ENCODE measurements at places on chromosomes 6 and 20. TPM values are rescaled to one million over a fixed set of nuclear protein-coding genes. Genes with fewer than 3 reads are reported as not detected.

- no peak for DNase-seq
- peaks cover 5% of the 10 kb centered on the region for H3K27me3 ChIP-seq
- H3K36me3 ChIP-seq: no peaks in the 10 kb centered on the region
- no peak overlapping the region for H3K27ac ChIP-seq
- no peak overlapping the region for H3K4me3 ChIP-seq
Measured at GRCh38 chr20:60921022-60921622, 330.9 kb upstream of the CDH4 start.

- H3K36me3 ChIP-seq: peaks cover 13% of the 10 kb centered on the region
- no peaks in the 10 kb centered on the region for H3K4me1 ChIP-seq
- H3K4me3 ChIP-seq: no peak overlapping the region
- no peaks in the 10 kb centered on the region for H3K27me3 ChIP-seq
- no peak overlapping the region for H3K27ac ChIP-seq
- DNase-seq: no peak
Measured at GRCh38 chr6:21137700-21138335, 455.7 kb upstream of the SOX4 start.

DNA sequence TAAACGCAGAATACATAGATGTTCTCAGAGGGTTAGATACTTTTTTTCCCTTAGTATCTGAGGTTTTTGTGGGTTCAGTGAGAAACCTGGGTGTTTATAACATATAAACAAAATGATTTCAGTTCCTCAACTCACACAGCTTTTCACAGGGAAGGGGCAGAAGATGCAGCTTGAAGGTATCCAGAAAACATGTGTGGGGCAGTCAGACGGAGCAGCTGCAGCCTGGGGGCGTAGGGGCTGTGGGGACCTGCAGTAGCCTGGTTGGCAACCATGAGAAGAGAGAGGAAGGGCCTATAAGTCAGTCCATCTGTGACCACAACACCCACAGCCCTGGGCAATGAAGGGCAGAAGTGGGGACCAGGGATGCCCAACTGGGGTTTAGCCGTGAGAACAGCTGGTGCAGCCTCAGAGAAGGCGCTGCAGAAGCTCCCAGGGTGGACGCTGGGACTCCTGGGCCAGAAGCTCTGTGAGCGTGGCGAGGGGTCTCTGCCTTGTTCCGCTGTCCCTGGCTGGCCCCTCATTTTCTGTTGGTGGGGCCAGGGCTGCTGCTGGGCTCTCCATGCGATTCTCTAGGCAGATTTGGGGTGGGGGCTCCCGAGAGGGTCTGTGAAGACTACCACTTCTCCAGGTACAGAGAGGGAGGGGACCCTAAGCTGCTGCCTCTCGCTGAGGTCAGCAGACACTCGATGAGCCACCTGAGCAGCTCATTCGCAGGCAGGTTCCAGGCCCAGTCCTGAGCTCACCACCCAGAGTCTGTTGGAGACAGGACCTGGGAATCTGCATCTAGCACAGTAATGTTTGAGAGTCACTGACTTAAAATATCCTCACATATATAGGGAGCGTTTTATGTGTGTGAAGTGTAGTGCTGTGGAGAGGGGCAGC, 181.2 kb downstream of the ZDHHC14 start:
- H3K27ac ChIP-seq: no peak overlapping the region
- no peak overlapping the region for H3K4me3 ChIP-seq
- no peaks in the 10 kb centered on the region for H3K36me3 ChIP-seq

GRCh38 chr20:50482396-50482981, 27.7 kb upstream of the PTPN1 start:
- no peak overlapping the region for H3K27ac ChIP-seq
- DNase-seq: no peak
- H3K4me1 ChIP-seq: peaks cover 32% of the 10 kb centered on the region
- H3K36me3 ChIP-seq: no peaks in the 10 kb centered on the region

GRCh38 chr20:45091366-45091765, 9.6 kb downstream of the KCNS1 start:
- peaks cover 1% of the 10 kb centered on the region for H3K4me1 ChIP-seq
- peaks cover 1% of the 10 kb centered on the region for H3K27me3 ChIP-seq
- no peak for DNase-seq
- no peak overlapping the region for H3K4me3 ChIP-seq
- peaks cover 6% of the 10 kb centered on the region for H3K36me3 ChIP-seq
- H3K27ac ChIP-seq: no peak overlapping the region

DNA sequence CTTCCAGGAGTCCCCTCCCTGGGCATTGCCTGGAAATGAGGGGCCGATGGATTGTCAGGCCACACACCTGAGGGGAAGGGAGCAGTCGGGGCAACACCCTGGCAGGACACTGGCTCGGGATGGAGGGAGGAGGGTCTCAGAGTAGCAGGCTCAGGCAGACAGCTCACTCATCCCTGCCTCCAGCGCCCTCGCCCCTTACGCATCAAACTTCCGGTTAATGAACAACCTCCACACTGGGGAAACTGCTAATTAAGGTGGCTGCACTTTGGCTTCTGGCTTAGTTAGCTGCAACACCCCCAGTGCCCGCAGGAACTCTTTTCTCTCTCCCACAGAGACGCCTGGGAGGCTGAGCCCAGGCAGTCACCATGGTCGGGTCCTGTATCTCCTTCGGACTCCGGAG, 13.4 kb upstream of the CHRNA4 start:
- no peaks in the 10 kb centered on the region for H3K4me1 ChIP-seq
- DNase-seq: no peak
- H3K36me3 ChIP-seq: no peaks in the 10 kb centered on the region
- no peak overlapping the region for H3K4me3 ChIP-seq

DNA sequence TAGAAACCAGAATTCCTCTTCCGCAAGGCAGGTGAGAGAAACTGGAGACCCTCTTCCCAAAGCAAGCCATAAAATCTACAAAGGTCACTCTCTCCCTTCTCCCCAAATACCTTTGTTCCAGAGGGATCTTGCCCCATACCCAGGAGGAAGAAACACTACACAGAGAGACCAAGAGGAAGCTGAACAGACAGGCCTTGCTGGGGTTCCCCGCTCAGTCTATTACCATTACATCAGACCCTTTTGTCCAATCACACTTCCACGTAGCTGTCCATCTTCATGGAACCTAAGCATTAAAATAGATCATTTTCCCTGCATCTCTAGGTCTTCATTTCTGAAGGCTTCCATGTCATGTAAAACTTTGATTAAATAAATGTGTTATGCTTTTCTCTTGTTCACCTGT, 32.1 kb downstream of the METTL24 start:
- no peaks in the 10 kb centered on the region for H3K4me1 ChIP-seq
- DNase-seq: no peak
- no peak overlapping the region for H3K27ac ChIP-seq
- H3K36me3 ChIP-seq: no peaks in the 10 kb centered on the region
- H3K4me3 ChIP-seq: no peak overlapping the region

Gene LIN28B
- not detected for total RNA-seq

DNA sequence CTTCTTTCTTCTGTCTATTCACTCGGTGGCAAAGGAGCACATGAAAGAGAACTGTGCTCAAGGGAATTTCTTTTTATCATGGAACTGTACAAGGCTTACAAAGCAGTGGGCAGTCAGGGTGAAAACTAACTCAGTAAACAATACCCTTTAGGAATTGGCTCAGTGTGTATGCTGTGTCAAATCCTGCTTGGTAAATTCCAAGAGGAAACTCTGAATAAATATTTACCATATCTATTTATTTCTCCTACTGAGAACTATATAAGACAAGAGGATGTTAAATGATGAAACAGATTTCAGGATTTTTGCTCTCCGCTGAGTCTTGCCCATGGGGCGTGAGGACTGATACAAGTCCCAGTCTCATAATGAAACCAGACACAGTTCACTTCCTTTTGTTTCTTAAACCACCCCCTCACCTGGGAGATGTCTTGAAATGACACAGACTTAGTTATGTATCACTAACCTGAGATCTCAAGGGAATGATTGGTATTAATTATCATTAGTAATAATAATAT, 188.8 kb downstream of the BACH2 start:
- H3K36me3 ChIP-seq: peaks cover 25% of the 10 kb centered on the region
- H3K4me1 ChIP-seq: peaks cover 96% of the 10 kb centered on the region
- H3K27me3 ChIP-seq: no peaks in the 10 kb centered on the region
- peak overlapping the region; percentile 48 for H3K27ac ChIP-seq
- DNase-seq: peak; percentile 69

Gene L3MBTL1
- total RNA-seq: 4.7 TPM

Gene KIF6
- 0.10 TPM for total RNA-seq

GRCh38 chr6:111812060-111813038, 60.9 kb downstream of the FYN start:
- H3K4me3 ChIP-seq: no peak overlapping the region
- H3K36me3 ChIP-seq: peaks cover 27% of the 10 kb centered on the region
- H3K27me3 ChIP-seq: no peaks in the 10 kb centered on the region
- peaks cover 82% of the 10 kb centered on the region for H3K4me1 ChIP-seq
- no peak for DNase-seq

- no peak overlapping the region for H3K27ac ChIP-seq
- H3K4me3 ChIP-seq: no peak overlapping the region
- no peaks in the 10 kb centered on the region for H3K27me3 ChIP-seq
- no peaks in the 10 kb centered on the region for H3K4me1 ChIP-seq
- DNase-seq: no peak
Measured at GRCh38 chr6:54598787-54599313, 247.7 kb upstream of the FAM83B start.

Gene C6orf15
- not detected for total RNA-seq

Gene BMP2
- total RNA-seq: not detected

DNA sequence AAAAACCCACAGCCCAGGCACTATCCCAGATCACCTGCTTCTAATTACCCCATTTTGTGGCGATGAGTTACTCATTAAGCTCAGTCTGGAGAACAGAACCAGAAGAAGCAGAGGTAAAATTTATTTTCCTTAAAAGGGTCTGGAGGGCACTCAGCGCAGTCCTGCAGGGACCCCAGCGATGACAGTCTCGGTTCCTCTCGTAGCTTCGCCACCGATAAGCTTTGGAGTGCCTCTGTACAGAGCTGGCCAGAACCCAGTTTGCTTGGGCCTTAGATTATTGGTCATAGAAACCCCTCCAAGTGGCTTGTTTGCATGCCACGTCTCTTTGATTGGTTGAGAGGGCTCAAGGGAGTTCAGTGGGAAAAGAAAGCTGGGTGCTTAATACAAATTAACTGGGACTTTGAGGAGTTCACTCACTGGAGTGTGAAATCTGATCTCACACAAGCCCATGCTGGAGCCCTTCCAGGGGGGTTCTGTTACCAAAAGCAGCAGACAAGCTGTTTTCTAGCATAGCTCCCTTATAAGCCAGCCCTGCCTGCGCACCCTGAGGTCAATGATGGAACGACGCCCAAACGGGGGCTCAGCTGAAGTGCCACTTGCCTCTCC, 158.5 kb upstream of the ARID1B start:
- no peak for DNase-seq
- no peaks in the 10 kb centered on the region for H3K36me3 ChIP-seq
- no peaks in the 10 kb centered on the region for H3K4me1 ChIP-seq
- no peak overlapping the region for H3K27ac ChIP-seq
- no peaks in the 10 kb centered on the region for H3K27me3 ChIP-seq
- H3K4me3 ChIP-seq: no peak overlapping the region

- no peaks in the 10 kb centered on the region for H3K27me3 ChIP-seq
- no peak for DNase-seq
- H3K36me3 ChIP-seq: no peaks in the 10 kb centered on the region
- H3K27ac ChIP-seq: no peak overlapping the region
- peaks cover under 1% of the 10 kb centered on the region for H3K4me1 ChIP-seq
Measured at GRCh38 chr6:115885636-115886366, 174.9 kb downstream of the FRK start.

DNA sequence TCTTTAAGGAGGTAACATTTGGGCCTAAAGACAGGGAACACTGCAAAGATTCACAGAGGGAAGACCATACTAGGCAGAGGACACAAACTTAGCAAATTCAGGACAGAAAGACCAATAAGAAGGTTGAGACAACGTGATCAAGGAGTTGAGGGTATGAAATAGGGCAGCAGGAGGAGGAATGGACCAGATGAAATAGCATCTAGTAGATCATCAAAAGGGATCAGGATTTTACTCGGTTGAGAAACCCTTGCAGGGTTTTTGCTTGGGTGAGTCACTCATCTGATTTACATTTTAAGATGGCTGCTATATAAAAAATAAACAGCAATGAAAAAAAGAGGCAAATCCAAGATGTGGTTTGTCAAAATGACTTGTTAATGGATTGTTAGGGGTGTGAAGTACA, 4.7 kb downstream of the BCLAF1 start:
- H3K27me3 ChIP-seq: no peaks in the 10 kb centered on the region
- H3K4me1 ChIP-seq: peaks cover 73% of the 10 kb centered on the region
- H3K36me3 ChIP-seq: peaks cover 46% of the 10 kb centered on the region

- DNase-seq: no peak
- no peaks in the 10 kb centered on the region for H3K27me3 ChIP-seq
- H3K4me1 ChIP-seq: peaks cover 7% of the 10 kb centered on the region
- no peak overlapping the region for H3K27ac ChIP-seq
Measured at GRCh38 chr20:4138056-4138455, 122.7 kb upstream of the RNF24 start.

Gene BMP5
- not detected for total RNA-seq

- DNase-seq: peak; percentile 77
- peaks cover 54% of the 10 kb centered on the region for H3K4me1 ChIP-seq
- peak overlapping the region; percentile 98 for H3K4me3 ChIP-seq
Measured at GRCh38 chr6:33199687-33200218, 712 bp downstream of the RXRB start.

DNA sequence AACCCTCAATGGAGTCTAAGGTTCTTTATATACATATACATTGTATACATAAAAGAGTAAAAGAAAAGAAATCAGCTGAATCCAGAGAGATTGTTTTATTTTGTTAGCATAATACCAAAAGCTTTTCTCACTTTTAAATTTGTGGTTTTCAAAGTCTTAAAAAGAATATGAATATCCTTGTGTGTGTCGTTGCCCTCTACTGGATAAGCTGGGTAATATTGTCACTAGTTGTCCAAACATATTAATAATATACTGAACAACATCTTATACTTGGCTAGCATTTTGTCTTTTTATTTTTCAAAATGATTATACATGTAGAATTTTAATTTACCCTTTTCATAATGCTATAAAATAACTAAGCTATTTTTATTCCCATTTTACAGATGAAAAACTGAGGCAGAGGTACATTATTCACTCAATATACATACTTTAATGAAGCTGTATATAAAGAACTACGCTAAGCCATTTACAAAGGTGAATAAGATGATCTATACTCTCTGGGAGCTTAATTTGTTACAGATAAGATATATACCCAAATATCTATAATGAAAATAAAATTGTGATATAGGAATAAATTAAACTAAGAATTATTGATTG, 531.7 kb downstream of the TFAP2B start:
- DNase-seq: no peak
- H3K27ac ChIP-seq: no peak overlapping the region
- no peaks in the 10 kb centered on the region for H3K36me3 ChIP-seq

DNA sequence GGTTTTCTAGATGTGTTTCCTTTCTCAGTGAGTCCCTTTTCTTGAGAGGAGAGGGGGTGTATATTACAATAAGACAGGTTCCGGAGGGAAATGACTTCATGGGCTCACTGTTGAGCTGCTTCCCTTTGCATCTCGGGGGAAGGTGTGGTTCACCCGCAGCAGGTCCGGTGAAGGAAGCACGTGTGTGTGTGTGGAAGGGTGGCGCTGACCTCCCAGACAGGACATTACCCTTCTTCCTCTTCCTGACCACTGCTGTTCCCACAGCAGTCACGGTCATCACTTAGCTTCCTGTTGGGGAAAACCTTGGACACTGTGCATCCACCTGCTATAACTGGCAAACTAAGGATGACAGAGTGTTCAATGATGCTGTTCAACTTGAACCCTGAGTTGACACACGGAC, 83.6 kb downstream of the PLEKHG1 start:
- peaks cover 2% of the 10 kb centered on the region for H3K4me1 ChIP-seq
- H3K27me3 ChIP-seq: no peaks in the 10 kb centered on the region
- no peak overlapping the region for H3K27ac ChIP-seq
- H3K4me3 ChIP-seq: no peak overlapping the region
- DNase-seq: no peak

Gene MEP1A
- not detected for total RNA-seq

GRCh38 chr6:137290601-137291261, 71.5 kb upstream of the IFNGR1 start:
- H3K36me3 ChIP-seq: no peaks in the 10 kb centered on the region
- H3K4me3 ChIP-seq: no peak overlapping the region
- no peak overlapping the region for H3K27ac ChIP-seq
- H3K4me1 ChIP-seq: peaks cover 4% of the 10 kb centered on the region
- no peak for DNase-seq
- peaks cover 6% of the 10 kb centered on the region for H3K27me3 ChIP-seq

Data from activated naive CD4-positive, alpha-beta T cell treated with anti-CD3 and anti-CD28 coated beads for 36 hours (primary cell).